ENCODE measurements at places on chromosomes 1 and 21.

DNA sequence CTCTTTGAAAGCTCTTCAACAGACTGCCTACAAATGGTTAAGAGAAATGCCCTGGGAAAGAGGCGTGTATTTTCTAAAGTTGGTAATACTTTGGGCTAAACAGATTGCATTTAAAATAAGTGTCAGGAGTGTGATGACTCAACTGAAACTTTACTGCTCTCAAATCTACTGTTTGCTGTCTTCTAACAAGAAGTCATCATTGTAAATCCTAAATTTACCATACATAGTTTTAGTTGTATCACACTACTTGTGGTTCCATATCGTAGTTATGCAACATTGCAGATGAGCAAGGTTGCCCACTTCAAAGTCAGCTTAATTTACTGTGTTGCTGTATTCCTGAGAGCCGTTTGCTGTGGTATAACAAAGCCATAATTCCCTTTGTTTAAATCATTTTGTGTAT is 59.6 kb downstream of the RGS21 start:
- DNase-seq: no peak

DNA sequence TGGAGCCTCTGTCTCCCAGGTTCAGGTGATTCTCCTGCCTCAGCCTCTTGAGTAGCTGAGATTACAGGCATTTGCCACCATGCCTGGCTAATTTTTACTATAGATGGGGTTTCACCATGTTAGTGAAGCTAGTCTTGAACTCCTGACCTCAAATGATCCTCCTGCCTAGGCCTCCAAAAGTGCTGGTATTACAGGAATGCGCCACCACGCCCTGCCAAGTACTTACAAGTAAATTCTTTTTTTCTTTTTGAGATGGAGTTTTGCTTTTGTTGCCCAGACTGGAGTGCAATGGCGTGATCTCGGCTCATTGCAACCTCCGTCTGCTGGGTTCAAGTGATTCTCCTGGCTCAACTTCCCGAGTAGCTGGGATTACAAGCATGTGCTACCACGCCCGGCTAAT is 42.5 kb downstream of the RPRD2 start:
- DNase-seq: no peak

GRCh38 chr1:17369466-17369865 is 2.5 kb upstream of the PADI6 start:
- peak; percentile 59 for DNase-seq

DNA sequence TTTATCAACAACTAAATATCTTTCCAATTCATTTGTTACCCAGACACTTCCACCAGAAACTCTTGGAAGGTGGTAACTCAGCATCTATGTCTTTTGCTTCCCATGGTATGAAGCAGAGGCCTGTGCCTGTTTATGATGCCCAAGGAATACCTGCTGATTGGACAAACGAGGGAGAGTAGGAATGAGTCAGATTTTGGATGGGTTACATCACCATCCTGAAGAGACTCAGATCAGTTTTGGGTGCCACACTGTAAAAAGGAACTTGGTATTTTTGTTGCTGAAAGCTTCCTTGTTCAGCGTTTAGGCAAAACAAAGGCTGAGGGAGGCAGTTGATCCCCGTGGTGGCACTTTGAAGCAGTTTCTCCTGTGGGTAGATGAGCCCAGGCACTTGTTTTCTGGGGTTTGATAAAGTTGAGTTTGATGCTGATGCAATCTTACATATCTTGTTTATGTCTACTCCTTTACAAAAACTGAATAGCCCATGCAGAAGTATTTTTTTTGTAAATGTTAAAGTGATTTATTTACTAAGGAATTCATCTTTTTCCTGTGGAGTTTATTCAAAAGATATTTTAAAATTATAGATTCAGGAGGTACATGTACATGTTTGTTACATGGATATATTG is 26.7 kb upstream of the CYP4X1 start:
- no peak for DNase-seq

- DNase-seq: no peak
Observed at GRCh38 chr1:91901231-91901630, 15.3 kb upstream of the TGFBR3 start.

DNA sequence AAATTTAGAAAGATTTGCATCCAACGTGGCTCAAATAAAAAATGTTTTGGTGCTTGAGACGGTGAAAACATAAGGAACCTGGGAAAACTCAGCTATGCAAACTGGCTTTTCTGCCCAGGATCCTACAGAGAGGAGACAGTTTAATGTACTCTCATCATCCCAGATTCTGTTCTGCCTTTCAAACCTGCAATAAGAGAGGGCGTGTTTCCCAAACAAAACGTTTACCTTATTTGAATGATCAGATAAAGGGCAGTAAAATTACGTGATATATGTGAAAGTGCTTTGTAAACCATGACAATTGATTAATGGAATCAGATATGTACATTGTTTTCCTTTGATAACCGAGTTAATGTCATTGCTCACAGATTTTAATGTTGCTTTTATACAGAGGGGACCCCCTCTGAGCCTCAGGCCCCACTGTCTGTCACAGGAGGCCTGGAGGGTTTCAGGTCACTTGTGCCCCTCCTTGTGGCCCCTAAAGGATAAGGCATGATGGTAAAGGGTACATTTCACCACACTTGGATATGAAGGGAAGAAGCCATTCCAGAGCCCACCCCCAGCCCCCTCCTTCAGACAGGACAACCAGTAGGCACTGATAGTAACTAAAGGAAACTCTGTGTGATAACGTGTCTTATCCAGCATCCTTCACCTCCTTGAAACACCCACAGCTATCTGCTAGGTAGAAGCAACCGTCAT is 157.6 kb downstream of the EDEM3 start:
- no peak for DNase-seq

- peak; percentile 54 for DNase-seq
Observed at GRCh38 chr1:39159224-39160036, 45.1 kb upstream of the MACF1 start.

GRCh38 chr21:42688841-42689371 is 35.5 kb downstream of the PDE9A start:
- DNase-seq: no peak

DNA sequence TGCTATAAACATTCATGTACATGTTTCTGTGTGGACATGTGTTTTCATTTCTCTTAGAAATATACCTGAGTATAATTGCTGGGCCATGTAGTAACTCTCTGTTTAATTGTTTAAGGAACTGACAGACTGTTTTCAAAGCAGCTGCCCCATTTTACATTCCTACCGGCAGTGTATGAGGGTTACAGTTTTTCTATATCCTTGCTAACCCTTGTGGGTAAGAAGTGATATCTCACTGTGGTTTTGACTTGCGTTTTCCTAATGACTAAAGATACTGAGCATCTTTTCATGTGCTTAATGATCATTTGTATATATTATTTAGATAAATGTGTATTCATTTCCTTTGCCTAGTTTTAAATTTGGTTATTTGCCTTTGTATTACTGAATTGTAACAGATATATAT is 81.7 kb downstream of the DNM3 start:
- no peak for DNase-seq

DNA sequence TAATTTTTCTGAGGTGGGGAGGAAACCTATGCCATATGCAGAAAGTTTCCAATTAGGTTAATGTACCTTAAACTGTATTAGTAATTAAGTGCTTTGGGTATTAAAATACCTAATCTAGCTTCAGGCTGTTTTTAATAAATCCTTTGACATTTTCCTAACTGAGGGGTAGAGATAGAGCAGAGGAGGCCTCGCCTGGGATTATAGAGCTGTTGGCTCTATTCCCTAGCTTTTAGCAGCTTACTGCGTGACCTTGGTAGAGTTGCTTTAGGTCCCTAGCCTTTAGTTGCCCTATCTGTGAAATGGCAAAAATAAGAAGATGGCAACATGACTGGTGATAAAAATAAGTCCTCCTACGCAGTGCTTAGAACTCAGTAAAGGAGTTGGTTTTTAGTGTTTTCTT is 621.0 kb downstream of the LMO4 start:
- no peak for DNase-seq

DNA sequence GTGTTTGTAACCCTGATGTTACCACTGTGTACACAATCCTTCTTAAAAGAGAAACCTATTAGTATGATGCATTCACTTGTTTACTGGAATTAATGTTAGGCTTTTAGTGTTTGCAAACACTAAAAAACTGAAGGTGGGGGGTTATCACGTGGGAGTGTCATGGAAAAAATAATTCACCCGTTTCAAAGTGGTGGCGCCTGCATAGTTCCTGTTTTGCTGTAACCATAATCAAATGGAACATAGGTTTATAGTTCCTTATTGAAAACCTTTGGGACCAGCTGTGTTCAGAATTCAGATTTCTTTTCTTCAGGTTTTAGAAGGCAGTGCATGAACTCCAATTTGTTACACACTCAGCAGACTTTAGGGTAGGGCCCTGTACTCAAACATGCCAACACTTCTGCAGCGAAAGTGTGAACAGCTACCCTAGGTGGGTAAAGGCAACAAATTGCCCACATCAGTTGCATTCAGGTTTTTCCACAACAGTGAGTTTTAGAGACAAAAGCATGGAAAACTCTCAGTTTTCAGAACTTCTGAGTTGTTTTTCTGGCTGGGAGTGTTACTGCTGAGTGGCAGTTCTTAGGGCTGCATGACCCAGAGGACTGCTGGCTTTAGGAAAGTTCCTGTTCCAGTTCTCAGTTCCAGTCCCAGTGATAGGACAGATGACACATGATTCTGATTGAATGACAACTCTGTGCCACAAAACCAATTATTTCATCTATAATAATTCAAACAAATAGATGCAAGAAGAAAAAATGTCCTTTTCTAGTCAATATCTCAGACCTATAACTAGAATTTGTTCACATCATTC is 29.1 kb upstream of the IVNS1ABP start:
- no peak for DNase-seq

- no peak for DNase-seq
Observed at GRCh38 chr1:150751443-150751842, 14.1 kb downstream of the CTSS start.

GRCh38 chr1:23103001-23103889 is 65.4 kb downstream of the LUZP1 start:
- peak; percentile 73 for DNase-seq

DNA sequence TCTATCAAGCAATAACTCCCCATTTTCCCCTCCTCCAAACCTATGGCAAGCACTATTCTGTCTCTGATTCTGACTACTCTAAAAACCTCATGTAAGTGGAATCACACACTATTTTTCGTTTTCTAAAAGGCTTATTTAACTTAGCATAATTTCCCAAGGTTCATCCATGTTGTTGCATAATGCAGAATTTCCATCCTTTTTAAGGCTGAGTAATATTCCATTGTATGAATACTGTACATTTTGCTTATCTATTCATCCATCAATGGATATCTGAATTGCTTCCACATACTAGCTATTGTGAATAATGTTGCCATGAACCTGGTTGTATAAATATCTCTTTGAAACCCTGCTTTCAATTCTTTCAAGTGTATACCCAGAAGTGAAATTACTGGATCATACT is 48.2 kb downstream of the TUT4 start:
- DNase-seq: no peak

- no peak for DNase-seq
Observed at GRCh38 chr1:78641558-78641957, 8.1 kb upstream of the IFI44 start.

- no peak for DNase-seq
Observed at GRCh38 chr1:44784094-44785028, 3.6 kb downstream of the BEST4 start.

DNA sequence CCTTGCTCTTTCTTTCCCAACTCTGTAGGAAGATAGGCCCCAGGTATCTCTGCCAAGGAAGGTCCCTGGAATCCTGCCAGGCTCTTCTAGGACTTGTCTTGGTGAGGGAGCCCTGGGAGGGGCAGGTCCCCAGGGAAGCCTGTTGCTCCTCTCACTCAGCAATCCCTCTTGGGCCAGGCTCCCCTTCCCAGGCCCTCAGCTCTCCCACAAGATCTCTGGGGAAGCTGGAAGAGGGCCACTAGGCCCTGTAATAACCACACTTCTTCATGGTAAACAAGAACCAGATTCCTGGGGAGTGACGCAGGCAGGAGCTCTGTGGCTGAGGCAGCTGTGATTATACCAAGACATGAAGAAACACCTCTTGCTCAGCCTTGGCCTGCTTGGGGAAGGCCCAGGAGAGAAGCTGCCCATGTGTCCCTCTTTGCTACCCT is 9.9 kb upstream of the MAPKAPK2 start:
- peak; percentile 96 for DNase-seq

- DNase-seq: no peak
Observed at GRCh38 chr1:222697826-222698225, 14.5 kb downstream of the AIDA start.

DNA sequence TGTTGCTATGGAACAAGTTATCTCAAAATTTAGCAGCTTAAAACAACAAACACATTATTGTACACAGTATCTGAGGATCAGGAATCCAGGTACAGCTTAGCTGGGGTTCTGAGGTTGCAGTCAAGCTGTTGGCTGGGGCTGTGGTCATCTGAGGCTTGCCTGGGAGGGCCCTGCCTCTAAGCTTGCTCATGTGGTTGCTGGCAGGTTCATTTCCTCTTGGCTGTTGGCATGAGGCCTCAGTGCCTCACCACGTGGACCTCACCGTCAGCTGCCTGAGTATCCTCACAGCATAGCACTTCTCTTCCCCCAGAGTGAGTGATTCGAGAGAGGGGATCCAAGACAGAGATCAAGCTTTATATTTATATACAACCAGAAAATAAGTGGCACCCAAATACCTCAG is 18.6 kb downstream of the NTPCR start:
- DNase-seq: peak; percentile 28

GRCh38 chr1:193971595-193971994 is 785.2 kb upstream of the B3GALT2 start:
- peak; percentile 70 for DNase-seq

GRCh38 chr1:209809611-209810010 is 3.7 kb upstream of the IRF6 start:
- peak; percentile 34 for DNase-seq

GRCh38 chr1:152806576-152806975 is at the start of gene LCE1C:
Gene LCE1C (minus strand): TSS chr1:152806651. CDS start chr1:152805478, 1,173 bp downstream.
- DNase-seq: no peak

DNA sequence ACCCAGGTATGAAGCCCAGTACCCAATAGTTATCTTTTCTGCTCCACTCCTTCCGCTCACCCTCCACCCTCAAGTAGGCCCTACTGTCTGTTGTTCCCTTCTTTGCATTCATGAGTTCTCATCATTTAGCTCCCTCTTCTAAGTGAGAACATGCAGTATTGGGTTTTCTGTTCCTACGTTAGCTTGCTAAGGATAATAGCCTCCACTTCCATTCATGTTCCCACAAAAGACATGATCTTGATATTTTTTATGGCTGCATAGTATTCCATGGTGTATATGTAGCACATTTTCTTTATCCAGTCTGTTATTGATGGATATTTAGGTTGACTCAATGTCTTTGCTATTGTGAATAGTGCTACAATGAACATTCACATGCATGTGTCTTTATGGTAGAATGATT is 2.8 kb upstream of the TP53BP2 start:
- DNase-seq: no peak

- no peak for DNase-seq
Observed at GRCh38 chr1:232554409-232554808, 75.5 kb downstream of the SIPA1L2 start.

GRCh38 chr1:10171105-10171767 is 39.1 kb upstream of the KIF1B start:
- no peak for DNase-seq

DNA sequence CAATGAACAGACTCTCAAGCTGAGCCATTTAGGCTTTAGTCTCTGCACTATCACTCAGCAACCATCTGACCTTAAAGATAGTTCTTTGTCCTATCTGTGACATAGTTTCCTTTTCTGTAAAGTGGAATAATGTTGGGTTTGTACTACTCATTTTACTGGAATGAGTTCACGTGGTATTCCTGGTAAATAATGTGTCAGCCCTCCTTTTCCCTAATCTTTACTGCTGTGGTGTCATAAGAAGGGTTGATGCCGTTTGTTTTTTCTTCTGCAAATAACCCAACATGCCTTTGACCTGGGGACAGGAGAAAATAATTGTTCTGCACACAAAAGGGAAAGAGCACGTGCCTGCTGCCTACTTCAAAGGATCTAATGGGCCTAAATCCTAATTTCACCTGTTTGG is 297.8 kb downstream of the BRINP3 start:
- peak; percentile 54 for DNase-seq
